ENCODE measurements at places on chromosomes 11 and 22. TPM values are rescaled to one million over a fixed set of nuclear protein-coding genes. Genes with fewer than 3 reads are reported as not detected.

DNA sequence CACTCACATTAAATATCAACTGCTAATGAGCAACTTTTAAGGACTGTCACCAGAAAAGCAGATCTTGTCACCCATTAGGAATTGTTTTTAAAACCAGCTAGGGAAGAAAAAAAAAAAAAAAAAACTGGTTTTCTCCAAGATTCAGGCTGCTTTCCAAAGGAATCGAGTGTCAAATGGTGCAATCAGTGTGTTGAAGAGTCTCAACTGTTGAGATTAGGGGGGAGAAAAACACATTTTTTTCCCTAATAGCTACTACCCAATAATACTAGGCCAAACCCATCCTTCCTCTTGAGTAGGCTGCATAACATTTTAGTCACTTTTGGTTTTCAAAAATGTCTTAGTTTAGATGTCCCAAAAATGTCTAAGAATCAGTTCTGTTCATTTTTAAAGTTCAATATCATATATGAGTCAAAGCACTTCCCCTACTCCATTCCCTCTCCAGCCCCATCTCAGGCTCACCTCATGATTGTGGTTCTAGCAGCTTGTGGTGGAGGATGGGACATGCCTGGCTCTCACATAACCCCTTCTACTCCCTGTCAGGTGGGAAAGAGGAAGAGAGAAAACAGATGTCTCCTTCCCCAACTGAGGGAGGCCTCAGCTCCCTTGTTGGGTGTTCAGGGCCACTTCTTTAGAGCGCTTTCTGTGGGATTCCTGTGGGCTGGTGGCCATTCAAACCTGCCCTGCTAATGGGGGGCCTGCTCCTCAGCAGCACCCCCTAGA lies 193.6 kb downstream of the CWF19L2 start:
- DNase-seq, result no peak

DNA sequence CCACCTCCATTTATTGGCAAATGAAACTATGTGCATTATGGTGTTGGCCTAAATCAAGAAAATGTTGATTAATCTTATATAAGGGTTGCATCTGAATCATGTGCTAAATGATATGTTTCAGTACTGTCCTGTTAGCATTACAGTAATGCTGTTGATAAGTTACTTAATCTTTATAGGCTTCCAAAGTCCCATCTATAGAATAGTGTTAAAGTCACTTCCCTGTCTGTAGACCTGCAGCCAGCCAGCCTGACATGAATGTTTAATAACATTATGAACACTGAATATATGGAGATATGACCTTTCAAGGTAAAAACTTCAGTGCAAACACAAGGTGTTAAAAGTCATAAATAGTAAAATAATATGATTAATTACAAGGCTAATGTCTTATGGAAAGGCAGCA lies 3.6 kb upstream of the TOM1 start:
- no peak for DNase-seq

CRYBB2 gene
- total RNA-seq, result 0.49 TPM

CCDC116 gene
- 0.17 TPM for total RNA-seq

Data from mammary epithelial cell (primary cell).